Activated T-cell treated with anti-CD3 and anti-CD28 coated beads, Interleukin-2, amount 50 U/mL, for 72 hours (primary cell): ENCODE measurements at places on chromosomes 16 and 17.

DNA sequence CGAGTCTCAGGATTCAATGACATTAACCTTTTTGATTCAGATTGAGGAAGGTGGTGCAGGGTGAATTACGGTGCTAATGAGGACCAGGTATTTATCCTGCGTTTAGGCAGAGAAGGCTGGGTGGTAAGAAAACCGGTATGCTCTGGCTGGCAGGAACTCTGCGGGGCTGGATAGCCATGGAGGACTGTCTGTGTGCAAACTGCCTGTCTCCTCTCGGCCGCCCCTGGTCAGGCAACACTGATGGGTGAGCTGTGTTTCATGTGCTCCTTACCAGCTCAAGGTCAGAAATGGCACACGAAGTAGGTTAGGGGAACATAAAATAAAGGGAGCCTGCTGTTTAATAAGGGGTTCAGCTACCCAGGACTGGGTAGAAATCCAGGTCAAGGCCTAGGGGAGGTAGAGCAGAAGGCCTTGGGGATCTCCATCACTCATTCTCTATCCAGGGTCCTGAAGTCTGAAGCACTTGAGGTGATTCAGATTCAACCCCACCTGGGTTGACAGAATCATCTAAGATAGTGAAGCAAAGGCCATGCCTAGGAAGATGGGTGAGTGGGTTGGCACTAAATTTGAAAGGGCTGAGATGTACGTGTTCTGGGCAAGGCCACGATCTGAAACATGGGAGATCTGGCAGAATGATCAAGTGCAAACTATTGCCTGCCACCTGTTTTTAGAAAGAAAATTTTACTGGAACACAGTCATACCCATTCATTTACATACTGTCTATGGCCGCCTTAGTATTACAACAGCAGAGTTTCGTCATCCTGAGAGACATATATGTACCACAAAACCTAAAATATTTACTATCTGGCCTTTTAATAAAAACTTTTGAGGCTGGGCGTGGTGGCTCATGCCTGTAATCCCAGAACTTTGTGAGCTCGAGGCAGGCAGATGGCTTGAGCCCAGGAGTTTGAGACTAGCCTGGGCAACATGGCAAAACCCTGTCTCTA lies 292.5 kb downstream of the XYLT1 start:
- H3K4me1 ChIP-seq: peaks cover 4% of the 10 kb centered on the region
- DNase-seq: no peak

GRCh38 chr17:12485361-12485906 lies 180.3 kb upstream of the MYOCD start:
- H3K36me3 ChIP-seq: no peaks in the 10 kb centered on the region
- no peak overlapping the region for H3K27ac ChIP-seq
- H3K4me1 ChIP-seq: no peaks in the 10 kb centered on the region
- no peaks in the 10 kb centered on the region for H3K27me3 ChIP-seq

DNA sequence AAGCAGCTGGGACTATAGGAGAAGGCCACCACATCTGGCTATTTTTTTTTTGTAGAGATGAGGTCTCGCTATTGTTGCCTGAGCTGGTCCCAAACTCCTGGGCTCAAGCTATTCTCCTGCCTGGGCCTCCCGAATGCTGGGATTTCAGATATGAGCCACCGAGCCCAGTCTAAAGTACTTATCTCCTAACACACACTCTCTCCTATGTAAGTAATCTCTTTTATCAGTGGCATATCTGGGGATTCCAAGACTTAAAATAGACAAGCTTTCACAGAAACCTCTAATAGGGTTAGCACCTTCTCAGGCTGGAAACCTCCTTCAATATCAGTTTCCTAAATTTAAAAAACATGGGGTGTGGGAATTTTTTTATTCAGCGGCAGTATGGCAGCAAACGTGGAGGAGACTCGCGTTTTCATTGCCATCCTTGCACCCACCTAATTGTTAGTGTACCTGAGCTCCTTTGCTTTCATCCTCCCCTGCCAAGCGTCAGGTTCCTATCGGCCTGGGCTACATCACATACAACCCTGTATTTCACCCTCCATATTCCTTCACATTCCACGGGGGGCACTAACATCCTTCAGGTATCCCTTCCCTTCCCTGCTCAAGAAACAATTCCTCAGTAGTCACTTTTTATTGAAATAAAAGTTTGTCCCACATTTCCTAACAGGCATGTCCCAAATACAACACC lies 1.1 kb downstream of the EZH1 start:
- peak overlapping the region; percentile 96 for H3K27ac ChIP-seq
- peaks cover 10% of the 10 kb centered on the region for H3K27me3 ChIP-seq
- peak overlapping the region; percentile 94 for H3K4me3 ChIP-seq
- no peaks in the 10 kb centered on the region for H3K36me3 ChIP-seq

DNA sequence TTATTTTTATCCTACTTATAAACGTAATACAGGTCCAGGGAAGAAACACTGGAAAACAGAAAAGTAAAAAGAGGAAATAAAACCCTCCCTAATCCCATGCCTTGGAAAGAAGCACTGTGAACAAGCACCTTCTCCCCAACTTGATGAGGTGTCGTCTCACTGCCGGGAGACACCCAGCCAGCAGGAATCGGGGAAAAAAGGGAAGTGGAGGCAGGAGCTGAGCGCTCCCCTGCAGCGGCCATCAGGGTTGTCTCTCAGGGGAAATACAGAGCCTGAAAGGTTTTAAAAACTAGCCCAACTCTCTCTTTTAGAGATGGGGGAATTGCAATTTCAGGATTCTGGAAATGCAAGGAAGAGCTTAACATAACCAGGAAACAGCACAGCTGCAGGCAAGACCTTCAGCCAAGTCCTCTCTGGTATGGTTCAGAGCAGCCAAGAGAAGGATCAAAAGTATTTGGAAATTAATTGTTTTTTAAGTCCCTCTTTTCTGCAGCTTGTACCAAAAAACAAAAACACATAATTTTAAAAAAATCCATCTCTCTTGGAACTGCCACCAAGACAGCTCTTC lies 96.3 kb upstream of the RCVRN start:
- no peak overlapping the region for H3K27ac ChIP-seq
- DNase-seq: no peak
- H3K36me3 ChIP-seq: no peaks in the 10 kb centered on the region
- H3K4me3 ChIP-seq: no peak overlapping the region
- H3K27me3 ChIP-seq: no peaks in the 10 kb centered on the region
- no peaks in the 10 kb centered on the region for H3K4me1 ChIP-seq

GRCh38 chr17:10516065-10516464 lies 2.3 kb downstream of the MYH1 start:
- H3K36me3 ChIP-seq: no peaks in the 10 kb centered on the region
- no peak overlapping the region for H3K4me3 ChIP-seq

GRCh38 chr16:47109361-47109760 lies 34.4 kb downstream of the NETO2 start:
- H3K36me3 ChIP-seq: no peaks in the 10 kb centered on the region
- no peak overlapping the region for H3K27ac ChIP-seq
- no peak for DNase-seq
- H3K4me1 ChIP-seq: peaks cover 6% of the 10 kb centered on the region
- H3K4me3 ChIP-seq: no peak overlapping the region

GRCh38 chr17:74452841-74453661 lies 13.4 kb upstream of the CD300A start:
- H3K4me1 ChIP-seq: peaks cover 3% of the 10 kb centered on the region
- no peaks in the 10 kb centered on the region for H3K36me3 ChIP-seq

DNA sequence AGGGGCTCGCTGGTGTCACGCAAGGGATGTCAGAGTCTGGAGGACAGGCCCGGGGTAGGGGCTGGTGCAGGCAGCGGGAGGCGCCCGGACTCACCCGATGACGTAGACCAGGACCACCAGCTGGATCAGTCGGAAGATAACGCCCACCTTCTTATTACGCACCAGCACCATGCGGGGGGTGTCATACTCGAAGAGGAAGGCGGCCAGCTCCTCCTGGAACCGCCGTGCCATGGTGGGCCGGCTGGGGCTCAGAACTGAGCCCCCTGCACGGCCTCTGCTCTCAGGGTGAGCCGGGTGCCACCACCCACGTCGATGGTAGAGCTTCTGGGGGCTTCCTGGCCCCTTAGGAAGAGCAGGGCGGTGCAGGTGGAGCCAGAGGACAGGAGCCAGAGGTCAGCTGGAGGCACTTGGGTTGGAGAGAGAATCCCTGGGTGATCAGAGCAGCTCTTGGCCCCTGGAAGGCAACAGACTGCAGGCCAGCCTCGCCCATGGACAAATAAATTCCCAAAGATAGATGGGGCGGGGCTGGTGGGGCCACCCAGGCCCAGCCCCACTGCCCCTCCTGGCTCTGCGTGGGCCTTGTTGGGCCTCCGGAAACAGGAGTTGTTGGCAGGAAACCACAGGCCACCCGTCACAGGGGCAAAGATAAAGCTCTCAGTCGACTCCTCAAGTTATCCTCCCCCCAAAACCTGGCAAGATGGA lies at the start of gene P2RX1:
P2RX1 (minus strand) TSS at position 471 of the 702 bp plus-strand sequence; CDS start at position 231, 240 bp downstream.
- H3K36me3 ChIP-seq: no peaks in the 10 kb centered on the region
- no peaks in the 10 kb centered on the region for H3K27me3 ChIP-seq
- H3K27ac ChIP-seq: peak within 1 kb of the TSS; percentile 85
- peaks cover 39% of the 10 kb centered on the region for H3K4me1 ChIP-seq

GRCh38 chr17:49872754-49873377 lies 25.0 kb upstream of the TAC4 start:
- H3K27ac ChIP-seq: no peak overlapping the region
- peaks cover 14% of the 10 kb centered on the region for H3K4me1 ChIP-seq
- H3K36me3 ChIP-seq: no peaks in the 10 kb centered on the region
- no peak overlapping the region for H3K4me3 ChIP-seq
- peaks cover 6% of the 10 kb centered on the region for H3K27me3 ChIP-seq
- peak; percentile 12 for DNase-seq

GRCh38 chr17:48215583-48216139 lies 108.1 kb downstream of the SNX11 start:
- no peak overlapping the region for H3K4me3 ChIP-seq
- no peaks in the 10 kb centered on the region for H3K4me1 ChIP-seq
- H3K27me3 ChIP-seq: no peaks in the 10 kb centered on the region
- no peaks in the 10 kb centered on the region for H3K36me3 ChIP-seq

DNA sequence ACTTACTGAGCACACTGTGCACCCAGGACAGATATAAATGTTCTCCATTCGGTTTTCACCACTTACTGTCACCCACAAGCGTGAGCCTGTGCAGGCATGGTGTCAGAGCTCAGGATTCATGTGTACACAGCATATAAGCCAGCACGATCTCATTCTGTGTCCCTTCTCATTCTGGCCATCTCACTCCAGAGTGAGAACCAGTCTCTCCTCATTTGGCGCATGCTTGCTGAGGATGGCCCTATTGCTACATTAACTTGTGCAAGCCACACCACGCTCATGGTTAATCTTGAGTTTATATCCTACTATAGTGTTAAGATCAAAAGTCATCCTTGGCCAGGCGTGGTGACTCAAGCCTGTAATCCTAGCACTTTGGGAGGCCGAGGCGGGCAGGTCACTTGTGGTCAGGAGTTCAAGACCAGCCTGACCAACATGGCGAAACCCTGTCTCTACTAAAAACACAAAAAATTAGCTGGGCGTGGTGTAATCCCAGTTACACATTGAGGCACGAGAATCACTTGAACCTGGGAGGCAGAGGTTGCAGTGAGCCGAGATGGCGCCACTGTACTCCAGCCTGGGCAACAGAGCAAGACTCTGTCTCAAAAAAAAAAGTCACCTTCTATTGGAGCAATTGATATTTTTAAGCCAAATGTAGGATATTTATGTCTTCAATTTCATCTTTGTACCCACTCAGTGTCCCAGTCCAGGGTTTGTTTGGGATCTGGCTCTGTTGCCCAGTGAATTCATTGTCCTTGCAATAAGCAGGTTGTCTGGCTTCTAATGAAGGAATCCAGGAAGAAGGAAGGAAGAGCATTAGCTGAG lies 20.9 kb downstream of the SOCS1 start:
- peak overlapping the region; percentile 53 for H3K4me3 ChIP-seq
- peaks cover 77% of the 10 kb centered on the region for H3K4me1 ChIP-seq
- H3K27ac ChIP-seq: peak overlapping the region; percentile 72
- H3K27me3 ChIP-seq: no peaks in the 10 kb centered on the region

DNA sequence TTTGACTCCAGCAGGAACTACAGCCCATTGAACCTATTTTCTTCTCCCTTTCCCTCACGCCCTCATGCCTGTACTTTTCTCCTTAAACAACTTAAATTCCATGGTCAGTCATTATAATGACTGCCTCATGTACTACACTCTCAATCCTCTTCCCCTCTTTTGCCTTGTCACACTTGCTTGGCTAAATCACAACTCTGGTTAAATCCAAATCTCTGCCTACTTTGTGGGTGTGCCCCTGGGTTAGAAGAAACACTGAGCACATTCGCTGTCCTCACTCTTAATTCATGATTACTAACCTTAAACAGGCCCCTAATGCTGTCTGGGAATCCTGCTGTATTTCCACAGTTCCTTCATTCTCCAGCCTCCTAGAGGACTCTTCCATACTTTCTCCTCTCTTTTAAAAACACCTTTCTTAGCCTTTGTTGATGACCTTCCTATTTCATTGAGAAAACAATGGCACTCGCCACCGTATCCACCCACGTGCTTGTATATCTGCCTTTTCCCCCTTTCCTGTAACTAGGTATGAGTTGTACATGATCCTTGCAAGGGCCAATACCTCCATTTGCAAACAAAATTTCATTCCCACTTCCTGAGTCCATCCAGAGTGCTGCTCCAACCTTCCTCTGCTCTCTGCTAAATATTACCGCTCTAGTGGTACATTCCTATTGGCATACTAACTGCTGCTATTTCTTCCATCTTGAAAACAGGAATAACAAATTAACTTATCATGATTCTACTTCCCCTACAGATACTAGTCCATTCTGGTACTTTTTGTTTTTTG lies 28.9 kb downstream of the ZNRF1 start:
- no peak overlapping the region for H3K4me3 ChIP-seq
- H3K36me3 ChIP-seq: peaks cover 4% of the 10 kb centered on the region
- no peak overlapping the region for H3K27ac ChIP-seq
- peaks cover 31% of the 10 kb centered on the region for H3K4me1 ChIP-seq
- no peaks in the 10 kb centered on the region for H3K27me3 ChIP-seq

- H3K4me1 ChIP-seq: no peaks in the 10 kb centered on the region
- no peak overlapping the region for H3K4me3 ChIP-seq
- H3K36me3 ChIP-seq: no peaks in the 10 kb centered on the region
- no peak overlapping the region for H3K27ac ChIP-seq
- H3K27me3 ChIP-seq: no peaks in the 10 kb centered on the region
Measured at GRCh38 chr17:83009414-83010205, 69.8 kb upstream of the METRNL start.

- no peaks in the 10 kb centered on the region for H3K4me1 ChIP-seq
- DNase-seq: peak; percentile 34
- no peak overlapping the region for H3K27ac ChIP-seq
- H3K36me3 ChIP-seq: peaks cover 6% of the 10 kb centered on the region
Measured at GRCh38 chr16:7025616-7026190, 306.9 kb upstream of the RBFOX1 start.

- no peaks in the 10 kb centered on the region for H3K27me3 ChIP-seq
- DNase-seq: no peak
- peaks cover 8% of the 10 kb centered on the region for H3K36me3 ChIP-seq
Measured at GRCh38 chr17:62614142-62614541, 13.3 kb upstream of the MRC2 start.

GRCh38 chr17:50397919-50398285 lies 579 bp upstream of the LRRC59 start:
- peak overlapping the region; percentile 51 for H3K27ac ChIP-seq
- no peaks in the 10 kb centered on the region for H3K27me3 ChIP-seq
- H3K4me1 ChIP-seq: peaks cover 37% of the 10 kb centered on the region
- DNase-seq: no peak
- H3K4me3 ChIP-seq: peak overlapping the region; percentile 98

- DNase-seq: no peak
- H3K4me1 ChIP-seq: peaks cover 12% of the 10 kb centered on the region
- no peak overlapping the region for H3K4me3 ChIP-seq
- peaks cover 4% of the 10 kb centered on the region for H3K36me3 ChIP-seq
- no peak overlapping the region for H3K27ac ChIP-seq
- H3K27me3 ChIP-seq: no peaks in the 10 kb centered on the region
Measured at GRCh38 chr16:56758930-56759329, 29.0 kb downstream of the NUP93 start.

GRCh38 chr16:27424772-27425498 lies 23.0 kb downstream of the IL21R start:
- peak overlapping the region; percentile 86 for H3K27ac ChIP-seq
- peaks cover 78% of the 10 kb centered on the region for H3K36me3 ChIP-seq
- peaks cover 88% of the 10 kb centered on the region for H3K4me1 ChIP-seq
